Stimulated activated CD8-positive, alpha-beta memory T cell treated with anti-CD3 and anti-CD28 coated beads, Interleukin-12 subunit alpha, Interleukin-12 subunit beta, amount 100 ng/mL, for 4 hours (primary cell): ENCODE measurements at places on chromosomes 5 and 9.
A peak's percentile ranks its signal among the peaks of the same experiment; 100 is the strongest.

DNA sequence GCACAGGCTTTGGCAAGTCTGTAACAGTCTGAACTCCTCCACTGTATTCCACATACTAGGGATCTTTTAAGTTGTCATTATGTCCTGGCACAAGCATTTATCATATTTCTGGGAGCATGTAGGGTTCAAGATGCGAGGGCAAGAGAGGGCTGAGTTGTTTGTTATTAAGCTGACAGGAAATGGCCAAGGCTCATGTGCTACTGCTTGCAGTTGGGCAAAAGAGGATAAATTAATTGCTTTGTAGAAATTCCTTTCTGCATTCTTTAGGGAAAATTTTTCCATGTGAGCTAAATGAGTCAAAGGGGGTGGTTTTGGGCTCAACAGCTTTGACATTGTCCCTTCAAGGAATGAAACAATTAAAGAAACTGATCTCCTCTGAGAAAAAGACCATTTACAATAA is 35.4 kb downstream of the DOCK8 start:
- no peak for DNase-seq

DNA sequence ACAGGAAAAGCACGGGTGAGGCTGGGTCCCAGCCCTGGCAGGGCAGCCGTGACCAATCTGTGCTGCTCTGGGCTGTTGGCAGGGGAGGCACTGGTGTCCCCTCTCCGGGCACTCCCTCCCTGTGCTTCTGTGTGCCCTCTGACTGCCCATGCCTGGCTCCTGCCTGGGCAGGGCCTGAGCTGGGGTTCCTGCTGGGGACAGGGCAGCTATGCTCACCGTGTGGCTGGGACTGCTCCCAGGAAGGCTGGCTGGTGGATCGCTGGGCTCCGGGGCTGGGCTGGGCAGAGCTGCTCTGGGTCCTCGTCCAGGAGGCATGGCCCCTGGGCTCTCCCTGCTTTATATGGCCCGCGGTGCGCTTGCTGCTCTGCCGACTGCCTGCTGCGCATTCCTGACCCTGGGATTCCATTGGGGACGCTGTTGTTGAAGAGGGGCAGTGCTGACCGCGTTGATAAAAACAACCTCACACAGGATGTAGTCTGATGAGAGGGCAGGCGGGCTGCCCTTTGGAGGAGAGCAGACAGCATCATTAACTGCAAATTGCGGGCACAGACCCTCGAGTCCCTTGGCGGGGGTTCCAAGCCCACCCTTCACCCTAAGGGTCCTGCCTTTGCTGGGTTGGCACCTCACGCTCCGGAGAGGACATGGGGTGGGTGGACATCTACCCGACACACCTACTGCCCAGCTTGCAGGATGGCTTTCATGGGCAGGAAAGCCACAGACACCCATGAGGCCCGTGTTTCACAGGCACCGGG is 955 bp downstream of the QRFP start:
- DNase-seq = no peak

GRCh38 chr9:134028575-134029247 is 3.4 kb downstream of the BRD3OS start:
- no peak for DNase-seq

DNA sequence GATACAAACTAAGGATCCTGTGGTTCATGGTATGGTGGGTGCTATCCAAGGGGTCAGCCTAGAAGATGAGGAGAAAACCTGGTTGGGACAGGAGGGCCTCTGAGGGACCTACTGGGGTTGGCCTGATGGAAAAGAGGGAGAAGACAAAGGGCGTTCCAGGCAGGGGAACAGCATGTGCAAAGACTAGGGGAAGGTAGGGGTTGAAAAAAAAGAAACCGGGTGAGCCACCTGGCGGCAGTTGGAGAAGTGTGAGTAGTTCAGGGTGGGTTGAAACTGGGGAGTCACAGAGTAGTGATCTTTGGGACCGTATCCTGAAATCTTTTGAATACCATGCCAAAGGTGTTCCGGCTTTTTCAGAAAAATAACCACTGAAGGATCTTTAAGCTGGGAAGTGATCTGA is 8.7 kb upstream of the GABRP start:
- DNase-seq = no peak

DNA sequence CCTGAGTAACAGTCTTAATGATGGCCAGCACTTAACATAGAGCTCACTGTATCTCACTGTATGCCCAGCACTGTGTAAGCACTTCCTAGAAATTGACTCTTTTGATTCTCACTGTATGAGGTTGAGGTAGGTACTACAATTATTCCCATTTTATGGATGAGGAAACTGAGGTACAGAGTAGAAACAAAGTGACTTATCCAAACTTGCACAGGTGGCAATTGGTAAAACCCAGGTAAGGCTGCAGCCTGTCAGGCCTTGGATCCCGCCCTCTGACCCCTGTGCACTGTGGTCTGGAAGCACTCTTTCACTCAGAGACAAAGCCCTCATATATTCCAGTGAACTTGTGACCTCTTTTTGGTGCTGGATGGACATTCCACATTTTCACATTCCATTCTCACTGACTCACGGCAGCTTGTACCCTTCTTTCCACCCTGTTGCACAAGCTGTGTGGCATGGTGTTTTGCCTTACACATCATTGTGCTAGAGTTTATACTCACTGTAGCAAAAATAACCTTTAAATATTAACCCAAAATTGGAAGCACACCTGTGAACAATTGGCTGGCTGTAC is 21.7 kb downstream of the ANKRD55 start:
- no peak for DNase-seq

- DNase-seq = no peak
Measured at GRCh38 chr5:174259696-174260420, 214.4 kb downstream of the NSG2 start.

- no peak for DNase-seq
Measured at GRCh38 chr9:70947086-70947485, 174.3 kb downstream of the TRPM3 start.

DNA sequence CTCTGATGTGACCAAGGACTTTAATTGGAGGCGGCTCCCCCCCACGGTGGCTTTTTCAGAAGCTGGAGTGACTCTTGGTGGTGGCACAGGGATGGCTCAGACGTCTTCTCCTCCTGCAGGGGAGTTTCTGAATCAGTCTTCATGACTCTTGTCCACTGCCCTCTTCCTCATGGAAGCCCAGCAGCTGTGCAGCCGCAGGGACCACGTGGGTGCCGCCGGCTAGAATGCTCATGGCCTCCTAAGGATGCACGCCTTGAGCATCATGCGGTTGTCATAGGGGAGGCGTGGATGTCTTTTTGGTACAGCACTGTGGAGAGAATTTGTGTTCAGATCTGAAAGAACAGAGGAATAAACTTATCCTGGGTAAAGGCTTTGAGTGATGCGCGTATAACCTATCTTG is 1.3 kb downstream of the TEX53 start:
- DNase-seq = no peak

DNA sequence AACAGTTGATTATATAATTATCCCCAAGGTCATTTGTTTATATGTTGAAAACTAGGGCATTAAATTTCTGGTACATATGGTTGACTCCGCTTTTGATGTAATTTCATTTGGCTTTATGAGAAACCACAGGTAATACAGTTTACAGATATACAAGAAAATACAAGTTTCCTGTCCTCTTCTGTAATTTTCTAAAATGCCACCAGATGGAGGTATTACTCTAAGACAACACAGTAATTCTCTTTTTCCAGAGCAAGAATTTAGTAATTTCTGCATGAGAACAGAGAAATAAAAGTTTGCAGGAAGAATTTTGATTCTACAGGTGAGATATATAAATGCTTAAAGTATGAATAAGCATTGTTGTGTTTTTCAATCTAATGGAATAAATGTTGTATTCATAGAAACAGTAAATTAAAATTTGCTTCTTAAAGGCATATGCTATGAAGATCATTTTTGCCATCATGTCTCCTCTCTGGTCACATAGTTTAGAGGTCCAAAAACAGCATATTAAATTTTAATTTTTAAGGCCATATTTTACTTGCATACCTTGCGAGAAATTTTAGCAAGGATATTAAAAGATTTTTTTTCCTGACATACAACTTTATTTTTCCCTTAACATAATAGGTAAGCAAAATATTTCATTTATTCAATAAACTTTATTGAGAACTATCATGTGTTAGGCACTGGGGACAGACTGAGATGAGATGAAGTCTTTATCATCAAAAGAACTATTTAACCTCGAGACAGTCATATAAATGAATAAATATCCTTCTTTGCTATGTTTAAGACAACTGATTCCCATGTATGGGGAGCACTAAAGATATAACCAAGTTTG is 22.7 kb downstream of the CHD1 start:
- DNase-seq = no peak

- no peak for DNase-seq
Measured at GRCh38 chr5:58891971-58892343, 309.1 kb downstream of the RAB3C start.

GRCh38 chr9:135809166-135809565 is 98.2 kb downstream of the CAMSAP1 start:
- no peak for DNase-seq

DNA sequence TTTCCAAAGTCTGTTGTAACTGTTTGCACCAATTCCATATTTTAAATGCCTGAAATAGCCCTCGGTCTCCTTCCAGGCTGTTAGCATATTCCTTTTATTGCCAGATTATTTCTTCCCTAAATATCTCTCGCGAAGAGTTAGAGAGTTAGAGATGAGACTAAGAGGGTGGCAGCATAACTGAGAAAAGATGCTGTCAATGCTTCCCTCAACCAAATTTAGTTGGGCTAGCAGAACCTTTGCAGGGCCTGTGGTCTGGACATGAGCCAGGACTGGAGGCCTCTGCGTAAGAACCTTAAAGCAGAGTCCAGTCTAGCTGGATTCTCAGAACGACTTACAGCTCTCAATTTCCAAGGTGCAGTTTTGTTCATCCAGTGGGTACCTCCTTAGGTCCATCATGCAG is 135.9 kb downstream of the GABRB2 start:
- no peak for DNase-seq

- no peak for DNase-seq
Measured at GRCh38 chr9:90035471-90035870, 430.7 kb downstream of the GADD45G start.

GRCh38 chr9:73869264-73869663 is 627.9 kb upstream of the RORB start:
- peak; percentile 2 for DNase-seq

GRCh38 chr5:57185313-57185712 is 11.5 kb downstream of the GPBP1 start:
- no peak for DNase-seq

DNA sequence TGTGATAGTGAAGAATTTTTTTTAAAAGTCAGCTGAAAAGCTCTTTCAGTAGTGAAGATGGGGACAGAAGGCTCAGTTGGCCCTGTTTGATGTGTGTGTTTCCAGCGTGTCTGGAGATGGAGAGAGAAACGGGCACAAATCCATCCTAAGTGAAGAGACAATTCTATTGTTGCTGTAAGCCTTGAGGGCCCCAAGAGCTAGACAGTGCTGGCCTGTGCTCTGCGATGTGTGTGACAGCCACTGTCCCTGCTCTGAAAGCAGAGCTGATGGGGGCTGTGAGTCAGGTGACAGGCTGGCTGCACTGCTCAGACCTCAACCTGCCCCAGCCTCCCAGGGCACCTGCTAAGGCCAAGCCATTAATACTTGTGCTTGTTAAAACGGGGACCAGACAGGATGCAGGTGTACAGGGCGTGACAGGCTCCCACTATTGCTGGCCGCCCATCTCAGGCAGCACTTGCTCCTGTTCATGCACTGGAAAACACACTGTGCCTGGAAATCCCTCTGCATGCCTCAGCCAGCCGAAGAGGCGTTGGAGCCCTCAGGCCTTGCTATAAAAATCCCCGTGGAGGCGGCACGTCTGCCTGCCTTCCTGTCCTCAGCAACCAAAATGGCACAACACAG is 44.6 kb upstream of the SEMA4D start:
- DNase-seq = no peak

DNA sequence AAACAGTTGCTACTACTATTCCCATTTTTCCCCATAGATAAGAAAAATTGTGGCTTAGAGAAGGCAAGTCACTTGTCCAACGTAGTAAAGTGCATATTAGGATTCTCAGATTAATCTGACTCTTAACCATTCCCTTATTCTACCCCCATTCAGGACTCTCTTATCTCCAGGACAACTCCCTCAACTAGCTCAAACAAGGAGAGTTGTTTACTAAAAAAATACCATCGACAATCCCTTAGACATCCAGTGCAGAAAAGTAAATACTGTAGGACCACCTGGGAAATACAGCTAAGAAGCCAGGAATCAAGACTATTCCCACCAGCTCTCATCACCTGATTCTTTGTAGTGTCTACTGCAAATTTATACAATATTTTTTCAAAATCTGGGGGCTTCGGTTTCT is 9.4 kb upstream of the GRAMD2B start:
- no peak for DNase-seq

GRCh38 chr9:85024374-85024773 is 354.8 kb downstream of the NTRK2 start:
- DNase-seq = no peak

DNA sequence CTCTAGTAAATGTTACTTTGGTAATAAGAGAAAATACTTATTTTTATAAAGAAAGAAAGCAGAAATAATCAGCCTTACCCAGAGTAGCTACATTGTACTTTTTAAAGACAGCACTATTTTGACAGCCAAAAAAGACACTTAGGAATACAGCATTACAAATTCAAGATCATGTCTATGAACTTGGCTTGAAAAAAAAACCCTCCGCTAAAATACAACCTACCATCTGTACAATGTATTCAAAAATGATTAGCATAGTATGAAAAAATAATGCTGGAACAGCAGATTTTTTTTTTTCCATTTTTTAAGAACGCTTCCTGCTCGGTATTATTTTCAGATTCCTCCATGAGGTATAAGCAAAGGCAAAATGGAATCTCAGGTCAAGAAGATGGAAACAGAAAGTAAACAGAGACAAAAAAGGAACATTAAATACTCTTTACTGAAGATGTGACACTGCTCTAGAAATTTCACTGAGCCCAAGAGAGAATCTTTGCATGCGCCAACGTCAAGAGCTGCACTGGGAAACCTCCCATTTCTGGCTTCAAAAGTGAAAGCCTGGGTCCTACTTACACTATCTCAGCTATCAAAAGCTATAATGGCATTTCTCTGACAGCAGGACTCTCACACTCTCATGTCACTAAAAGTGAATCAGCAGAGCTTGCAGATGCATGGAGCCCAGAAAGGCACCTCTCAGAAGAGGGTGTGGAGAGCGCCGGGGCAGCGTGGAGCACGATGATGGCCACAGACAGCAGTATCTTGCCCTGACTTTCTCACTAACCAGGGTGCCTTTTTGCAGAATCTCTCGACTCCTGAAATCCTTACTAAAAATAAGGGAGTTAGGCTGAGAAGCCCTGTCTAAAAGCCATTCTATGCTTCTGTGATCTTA is 167.4 kb downstream of the ELAVL2 start:
- DNase-seq = no peak

DNA sequence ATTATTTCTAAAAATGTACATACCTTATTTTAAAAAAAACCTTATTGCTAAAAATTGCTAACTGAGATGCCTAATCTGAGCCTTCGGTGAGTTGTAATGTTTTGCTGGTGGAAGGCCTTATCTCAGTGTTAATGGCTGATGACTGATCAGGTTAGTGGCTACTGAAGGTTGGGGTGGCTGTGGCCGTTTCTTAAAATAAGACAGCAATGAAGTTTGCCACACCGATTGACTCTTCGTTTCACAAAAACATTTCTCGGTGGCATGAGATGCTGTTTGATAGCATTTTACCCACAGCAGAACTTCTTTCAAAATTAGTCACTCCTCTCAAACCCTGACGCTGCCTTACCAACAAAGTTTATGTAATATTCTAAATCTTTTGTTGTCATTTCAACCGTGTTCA is 14.7 kb downstream of the CENPK start:
- no peak for DNase-seq

GRCh38 chr9:77977210-77977611 is 54.4 kb downstream of the GNAQ start:
- no peak for DNase-seq
